Stimulated activated CD8-positive, alpha-beta memory T cell treated with anti-CD3 and anti-CD28 coated beads, Interleukin-7, amount 100 ng/mL, for 1 hour (primary cell): ENCODE measurements at places on chromosomes 2 and 18.

GRCh38 chr2:8367833-8368232 lies 314.0 kb upstream of the ID2 start:
- no peak for DNase-seq

GRCh38 chr2:143160732-143161707 lies 31.8 kb downstream of the ARHGAP15 start:
- no peak for DNase-seq

DNA sequence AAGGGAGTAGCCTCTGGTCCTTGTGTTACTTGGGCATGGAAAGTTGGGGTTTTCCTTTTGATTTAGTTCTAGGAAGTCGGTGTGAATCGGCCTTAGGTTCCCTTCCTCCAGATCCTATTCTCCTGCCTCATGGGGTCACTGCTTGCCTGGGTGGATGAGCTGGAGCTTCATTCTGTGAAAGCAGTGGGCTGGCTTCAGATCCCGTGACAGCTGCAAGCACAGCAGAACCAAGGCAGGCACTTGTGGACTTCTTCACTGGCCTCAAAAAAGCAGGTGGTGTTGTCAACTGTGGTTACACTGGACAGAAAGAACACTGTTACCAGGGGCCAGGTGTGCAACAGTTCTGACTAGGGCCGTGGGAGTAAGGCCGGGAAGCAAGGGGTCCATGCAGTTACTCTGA lies 243.4 kb downstream of the LDLRAD4 start:
- no peak for DNase-seq

- no peak for DNase-seq
Measured at GRCh38 chr2:222057347-222058073, 241.3 kb downstream of the PAX3 start.

GRCh38 chr2:218363736-218364135 lies 7.1 kb downstream of the CATIP start:
- no peak for DNase-seq

DNA sequence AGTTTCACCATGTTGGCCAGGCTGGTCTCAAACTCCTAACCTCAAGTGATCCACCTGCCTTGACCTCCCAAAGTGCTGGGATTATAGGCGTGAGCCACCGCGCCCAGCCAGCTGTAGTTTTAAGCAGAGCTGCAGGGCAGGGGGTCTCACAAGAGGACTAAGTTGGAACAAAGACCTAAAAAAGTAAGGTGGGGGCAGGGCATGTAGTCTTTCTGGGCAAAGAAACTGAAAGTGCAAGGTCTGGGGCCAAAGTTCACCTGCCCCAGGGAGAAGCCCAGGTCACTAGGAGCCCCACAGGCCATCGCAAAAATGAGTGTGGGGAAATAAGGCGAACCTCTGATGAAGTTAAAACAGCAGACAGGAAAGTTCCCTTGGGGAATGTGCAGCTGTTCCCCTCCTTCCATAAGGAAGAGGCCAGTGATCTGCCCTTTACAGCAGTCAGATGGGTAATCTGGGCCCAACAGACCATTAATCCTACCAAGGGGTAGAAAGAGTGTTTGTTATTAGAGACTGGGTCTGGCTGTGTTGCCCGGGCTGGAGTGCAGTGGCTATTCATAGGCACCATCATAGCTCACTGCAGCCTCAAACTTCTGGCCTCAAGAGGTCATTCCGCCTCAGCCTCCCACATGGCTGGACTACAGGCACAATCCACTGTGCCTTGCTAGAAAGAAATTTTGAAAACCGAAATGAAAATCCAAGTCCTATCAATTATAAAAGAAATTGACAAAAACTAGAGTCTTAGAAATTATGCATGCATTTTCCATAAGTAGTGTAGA lies 2.8 kb downstream of the SCLY start:
- DNase-seq: no peak

DNA sequence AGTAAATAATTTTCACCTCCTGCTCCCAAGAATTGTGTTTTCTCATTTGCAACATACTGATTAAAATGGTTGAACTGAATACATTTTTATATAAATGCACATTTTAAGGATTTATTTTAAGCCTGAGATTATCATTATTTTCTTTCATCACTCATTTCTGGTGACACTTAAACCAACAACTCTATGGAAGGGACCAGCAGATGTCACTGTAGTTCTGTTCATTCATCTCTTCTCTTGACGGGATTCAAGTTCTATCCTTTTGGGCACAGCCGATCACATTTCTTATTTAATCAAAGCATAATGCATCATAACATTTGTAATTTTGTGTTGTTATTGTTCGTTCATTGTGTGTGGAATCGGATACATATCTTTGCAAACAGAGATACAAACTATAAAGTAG lies 417.9 kb downstream of the HRH4 start:
- DNase-seq: no peak

GRCh38 chr2:158917121-158917520 lies 51.3 kb upstream of the TANC1 start:
- DNase-seq: no peak

- no peak for DNase-seq
Measured at GRCh38 chr18:31636387-31636786, 44.7 kb downstream of the TTR start.

- DNase-seq: no peak
Measured at GRCh38 chr2:138767101-138767500, 13.1 kb downstream of the NXPH2 start.
